ENCODE measurements at places on chromosomes 6 and 20.
A peak's percentile ranks its signal among the peaks of the same experiment; 100 is the strongest.

- peak; percentile 31 for DNase-seq
Measured at GRCh38 chr6:49676671-49677281, 36.6 kb downstream of the CRISP2 start.

DNA sequence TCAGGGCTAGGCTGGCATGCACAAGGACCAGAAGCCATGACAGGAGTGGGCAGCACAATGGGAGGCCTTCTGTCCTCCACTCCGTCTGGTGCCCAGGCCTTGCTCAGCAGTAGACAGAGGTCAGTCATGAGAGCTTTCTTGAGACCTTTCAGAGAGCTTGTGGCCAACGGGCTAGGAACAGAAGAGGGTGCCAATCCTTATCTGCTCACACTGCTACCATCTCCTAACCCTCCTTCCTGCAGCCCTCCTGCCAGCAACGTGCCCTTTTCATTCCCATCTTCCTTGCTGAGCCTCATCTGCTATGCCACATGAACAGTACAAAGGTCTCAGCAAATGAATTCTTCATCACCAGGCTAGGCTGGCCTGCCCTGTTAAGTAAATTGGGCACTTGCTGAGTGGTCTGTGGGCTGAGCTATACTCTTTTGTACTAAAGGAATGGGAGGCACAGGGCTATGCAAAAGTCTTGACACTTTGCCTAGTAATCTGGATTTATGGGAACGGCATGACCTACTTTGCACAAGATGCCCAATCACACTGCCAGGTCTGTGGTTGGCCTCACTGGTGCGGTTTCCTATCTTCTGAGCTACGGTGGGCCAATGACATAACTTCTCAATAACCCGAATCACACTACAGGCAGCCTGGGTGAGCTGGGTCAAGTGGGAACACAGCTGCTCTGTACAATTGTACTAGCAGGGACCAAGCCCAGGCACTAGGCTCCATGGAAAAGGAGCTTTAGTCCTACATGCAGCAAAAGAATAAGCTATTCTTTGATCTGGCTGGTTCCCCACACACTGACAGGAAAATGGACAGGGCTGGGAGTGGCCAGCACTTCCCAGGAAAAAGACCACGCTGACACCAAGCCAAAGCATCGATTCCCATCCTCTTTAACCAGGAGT is 47.8 kb downstream of the ELOVL5 start:
- DNase-seq, result peak; percentile 89

- DNase-seq, result no peak
Measured at GRCh38 chr6:35034411-35035191, 106.5 kb downstream of the TCP11 start.

GRCh38 chr6:10230531-10230930 is 184.3 kb downstream of the TFAP2A start:
- DNase-seq, result no peak

DNA sequence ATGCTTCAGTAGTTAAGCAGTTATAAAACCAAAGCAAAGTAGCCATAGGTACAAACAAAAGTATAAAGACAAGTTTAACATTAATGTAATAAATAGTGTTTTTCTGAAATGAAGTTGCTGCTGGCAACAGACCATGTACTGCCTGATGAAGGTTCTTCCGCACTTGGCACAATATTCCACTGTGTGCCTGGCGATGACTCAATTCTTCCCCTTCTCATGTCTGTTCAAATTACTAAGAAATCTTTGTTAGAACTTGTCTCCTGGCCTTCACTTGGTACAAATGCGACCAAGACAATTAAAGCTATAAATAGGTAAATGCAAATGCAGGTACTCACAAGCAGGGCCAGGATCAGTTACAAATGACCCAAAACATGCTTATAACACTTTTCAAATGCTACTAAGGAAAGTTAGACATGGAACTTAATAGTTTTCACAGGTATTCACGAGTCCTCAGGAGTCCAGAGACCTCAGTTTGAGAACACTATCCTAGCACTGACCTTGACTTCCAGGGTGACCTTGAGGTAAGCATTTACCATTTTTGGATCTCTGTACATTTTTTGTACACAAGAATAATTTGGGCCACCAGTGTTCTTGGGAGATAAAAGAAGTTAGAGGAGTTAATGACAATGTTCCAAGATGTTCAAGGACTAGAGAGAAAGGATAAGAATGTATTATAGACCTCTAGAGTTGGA is 8.1 kb upstream of the DDR1 start:
- peak; percentile 75 for DNase-seq

- DNase-seq, result no peak
Measured at GRCh38 chr20:34850969-34851368, 21.7 kb downstream of the GGT7 start.

DNA sequence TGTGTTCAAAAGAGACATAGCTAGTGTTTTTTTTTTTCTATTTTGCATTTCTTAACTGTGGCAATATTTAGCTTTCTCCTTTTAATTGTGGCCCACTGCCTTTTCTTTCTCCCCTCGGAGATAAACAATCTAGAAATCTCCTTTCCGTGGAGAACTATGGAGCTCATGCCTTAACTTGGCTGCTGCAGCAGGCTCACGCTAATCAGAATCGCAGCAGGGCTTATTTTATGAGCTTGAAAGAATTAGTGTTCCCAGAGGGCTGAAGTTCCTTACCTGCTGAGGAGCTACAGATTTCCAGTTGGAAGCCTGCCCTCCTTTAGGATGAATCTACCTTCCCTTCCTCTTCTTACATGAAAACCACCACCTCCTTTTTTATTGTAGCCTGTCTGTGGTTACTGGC is 35.6 kb downstream of the CTNNBL1 start:
- DNase-seq, result no peak

All from LHCN-M2 (cell line).